Activated CD4-positive, alpha-beta T cell treated with anti-CD3 and anti-CD28 coated beads, Interleukin-2, Interleukin-4, amounts not matched to agents 100 ng/mL and 50 ng/mL, durations not matched to agents 16 hours and 8 hours (primary cell): ENCODE measurements at places on chromosomes 5 and 9.

- DNase-seq, result no peak
Observed at GRCh38 chr5:115807654-115808052, 8.8 kb downstream of the CDO1 start.

- DNase-seq, result no peak
Observed at GRCh38 chr9:125906144-125906543, 159.0 kb downstream of the PBX3 start.

DNA sequence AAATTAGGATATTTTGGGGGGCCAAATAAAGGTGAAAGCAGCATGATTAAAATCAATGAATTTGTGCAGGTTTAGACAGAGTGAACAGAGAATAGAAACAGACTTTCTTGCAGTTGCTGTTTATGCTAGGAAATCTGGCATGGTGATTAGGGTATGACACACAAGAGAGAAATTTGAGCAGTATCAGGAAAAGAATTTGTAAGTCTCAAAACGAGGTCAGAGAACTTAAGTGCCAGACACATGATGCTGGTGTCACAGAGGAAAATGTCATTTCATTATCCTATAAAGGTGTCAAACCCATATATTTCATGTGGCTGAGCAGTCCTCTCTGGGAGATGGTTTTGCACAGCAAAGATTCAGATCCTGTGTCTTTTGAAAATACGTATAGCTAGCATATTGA is 15.7 kb downstream of the LVRN start:
- no peak for DNase-seq

DNA sequence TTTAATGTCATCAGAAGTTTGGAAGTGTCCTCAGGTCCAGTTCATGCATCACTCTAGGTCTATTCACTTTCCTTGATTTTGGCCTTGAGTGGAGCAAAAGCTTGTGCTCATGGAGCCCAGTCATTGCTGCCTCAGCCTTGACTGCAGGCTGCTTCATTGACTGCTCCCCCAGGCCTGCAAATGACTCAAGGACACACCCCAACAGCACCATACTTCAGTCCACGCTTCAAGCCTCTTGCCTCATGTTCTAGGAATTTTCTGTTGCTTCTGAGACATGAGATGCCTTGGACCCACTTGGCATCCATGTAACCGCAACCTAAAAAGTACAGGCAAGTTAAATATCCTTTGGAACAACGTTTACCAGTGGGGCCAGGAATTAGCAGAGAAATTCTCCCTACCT is 193.7 kb downstream of the PIK3R1 start:
- no peak for DNase-seq

GRCh38 chr9:69771775-69772418 is 12.1 kb upstream of the PTAR1 start:
- DNase-seq, result no peak

- DNase-seq, result no peak
Observed at GRCh38 chr5:74412066-74412465, 228.5 kb downstream of the ENC1 start.

DNA sequence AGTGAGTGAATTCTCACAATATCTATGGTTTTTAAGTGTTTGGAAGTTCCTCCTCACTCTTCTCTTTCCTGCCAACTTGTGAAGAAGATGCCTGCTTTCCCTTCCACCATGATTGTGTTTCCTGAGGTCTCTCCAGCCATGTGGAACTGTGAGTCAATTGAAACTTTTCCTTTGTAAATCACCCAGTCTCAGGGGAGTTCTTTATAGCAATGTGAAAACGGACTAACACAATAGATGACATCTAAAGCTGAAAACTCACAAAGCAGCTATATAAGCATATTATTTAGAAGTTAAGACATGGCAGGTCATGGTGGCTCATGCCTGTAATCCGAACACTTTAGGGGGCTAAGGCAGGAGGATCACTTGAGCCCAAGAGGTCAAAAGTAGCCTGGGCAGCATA is 130.2 kb downstream of the ARRDC3 start:
- DNase-seq, result no peak
